ENCODE measurements at places on chromosomes 1 and 21. TPM values are rescaled to one million over a fixed set of nuclear protein-coding genes. Genes with fewer than 3 reads are reported as not detected.

Gene PLEKHG5
- total RNA-seq = 50.7 TPM

Gene EDARADD
- total RNA-seq = 16.6 TPM

Gene TFF3
- not detected for total RNA-seq

DNA sequence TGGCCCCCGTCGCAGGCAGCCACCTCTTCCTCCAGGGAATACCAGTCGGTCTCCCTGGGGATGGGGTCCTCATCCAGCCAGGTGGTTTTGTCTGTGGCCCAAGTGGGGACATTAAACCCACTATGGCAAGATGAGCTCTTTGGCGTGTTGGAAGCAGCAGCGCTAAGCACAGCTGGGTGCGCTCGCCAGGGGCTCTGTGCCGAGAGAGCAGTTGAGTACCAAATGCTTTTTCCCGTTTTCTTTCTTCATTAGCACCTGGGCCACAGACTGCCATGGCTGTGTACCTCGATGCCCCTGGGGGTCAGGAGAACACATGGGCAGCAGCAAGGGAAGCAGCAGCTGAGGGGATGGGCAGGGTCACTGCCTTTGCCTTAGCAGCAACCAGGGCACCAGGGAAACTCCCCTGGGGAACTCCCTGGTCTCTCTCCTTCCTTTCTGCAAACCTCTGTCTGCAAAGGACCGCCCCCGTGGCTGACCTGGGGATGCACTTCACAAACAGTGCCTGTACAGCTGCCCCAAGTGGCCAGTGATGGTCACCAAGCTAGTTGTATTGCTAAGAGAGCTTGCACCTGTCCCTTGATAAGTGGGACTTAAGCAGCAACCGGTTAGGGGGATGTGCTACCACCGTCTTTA lies 31.1 kb downstream of the EDARADD start:
- peaks cover 18% of the 10 kb centered on the region for H3K36me3 ChIP-seq
- no peak overlapping the region for H3K27ac ChIP-seq
- H3K4me1 ChIP-seq = no peaks in the 10 kb centered on the region
- no peaks in the 10 kb centered on the region for H3K27me3 ChIP-seq
- no peak for DNase-seq

GRCh38 chr1:29785137-29785527 lies 548.8 kb downstream of the PTPRU start:
- H3K4me1 ChIP-seq = no peaks in the 10 kb centered on the region
- H3K4me3 ChIP-seq = no peak overlapping the region

DNA sequence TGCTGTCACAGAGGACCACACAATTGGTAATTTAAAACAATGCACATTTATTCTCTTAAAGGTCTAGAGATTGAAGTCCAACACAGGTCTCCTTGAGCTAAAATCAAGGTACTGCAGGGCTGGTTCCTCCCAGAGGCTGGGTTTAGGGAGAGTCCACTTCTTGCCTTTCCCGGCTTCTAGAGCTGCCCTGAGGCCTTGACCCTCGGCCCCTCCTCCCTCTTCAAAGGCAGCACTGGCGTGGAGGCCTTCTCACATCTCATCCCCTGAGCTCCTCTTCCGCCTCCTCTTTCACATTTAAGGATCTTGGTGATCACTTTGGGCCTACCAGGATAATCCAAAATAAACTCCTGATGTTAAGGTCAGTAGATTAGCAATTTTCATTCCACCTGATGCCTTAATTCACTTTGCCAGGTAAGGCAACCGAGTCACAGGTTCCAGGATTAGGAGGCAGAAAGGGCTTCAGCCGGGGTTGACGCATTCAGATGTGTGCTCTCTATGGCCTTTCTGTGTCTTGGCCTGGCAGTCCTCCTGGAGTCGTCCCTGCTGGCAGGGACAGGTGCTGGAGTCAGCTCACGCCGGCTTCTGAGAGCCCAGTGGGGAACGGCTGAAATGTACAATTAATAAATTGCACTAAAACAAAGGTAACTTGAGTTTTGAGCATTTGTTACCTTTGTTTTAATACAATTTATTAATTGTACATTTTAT lies 61.2 kb upstream of the ABCG1 start:
- no peak overlapping the region for H3K4me3 ChIP-seq
- H3K4me1 ChIP-seq = peaks cover 14% of the 10 kb centered on the region
- no peak overlapping the region for H3K27ac ChIP-seq
- peak; percentile 14 for DNase-seq
- no peaks in the 10 kb centered on the region for H3K36me3 ChIP-seq

GRCh38 chr1:97767381-97767780 lies 153.5 kb downstream of the DPYD start:
- no peaks in the 10 kb centered on the region for H3K27me3 ChIP-seq
- no peak for DNase-seq
- H3K4me3 ChIP-seq = no peak overlapping the region
- peaks cover 2% of the 10 kb centered on the region for H3K4me1 ChIP-seq
- no peak overlapping the region for H3K27ac ChIP-seq
- peaks cover 3% of the 10 kb centered on the region for H3K36me3 ChIP-seq

- H3K27ac ChIP-seq = no peak overlapping the region
- no peaks in the 10 kb centered on the region for H3K36me3 ChIP-seq
- H3K27me3 ChIP-seq = no peaks in the 10 kb centered on the region
- DNase-seq = no peak
- H3K4me3 ChIP-seq = no peak overlapping the region
Observed at GRCh38 chr1:235628316-235629005, 21.1 kb downstream of the GNG4 start.

DNA sequence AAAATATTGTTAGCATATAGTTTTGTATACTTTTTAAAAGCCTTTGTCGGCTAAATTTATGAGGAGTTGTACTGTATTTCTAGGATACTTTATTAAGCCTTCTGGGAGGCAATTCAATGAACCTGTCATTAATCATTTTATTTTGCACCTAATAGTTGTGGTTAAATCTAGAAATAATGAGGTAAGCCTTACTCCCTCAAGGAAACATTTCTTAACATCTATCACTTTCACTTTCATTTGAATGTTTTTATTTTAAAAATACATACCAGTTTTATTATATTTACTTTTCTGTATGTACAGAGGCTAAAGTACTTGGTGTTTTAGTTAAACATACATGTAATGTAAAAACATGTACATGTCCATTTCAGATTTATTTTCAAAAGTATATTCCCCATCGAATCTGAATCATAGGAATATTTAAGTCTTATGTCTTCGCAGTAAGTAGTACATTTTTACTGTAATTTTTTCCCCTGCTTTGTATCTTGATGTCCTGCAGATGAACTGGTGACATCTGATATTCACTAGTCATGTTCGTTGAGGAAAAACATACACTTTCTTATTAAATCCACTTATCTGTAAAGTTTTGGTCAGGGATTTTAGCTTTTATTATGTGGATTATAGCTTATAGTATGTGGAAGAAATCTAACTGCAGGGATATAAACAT lies 82.8 kb downstream of the DISP1 start:
- H3K4me1 ChIP-seq = peaks cover 46% of the 10 kb centered on the region
- H3K27ac ChIP-seq = peak overlapping the region; percentile 95
- DNase-seq = no peak
- peak overlapping the region; percentile 45 for H3K4me3 ChIP-seq
- no peaks in the 10 kb centered on the region for H3K27me3 ChIP-seq

GRCh38 chr1:5189384-5189783 lies 535.0 kb downstream of the AJAP1 start:
- H3K27me3 ChIP-seq = peaks cover 10% of the 10 kb centered on the region
- no peak overlapping the region for H3K4me3 ChIP-seq
- H3K36me3 ChIP-seq = no peaks in the 10 kb centered on the region
- DNase-seq = no peak

GRCh38 chr1:101410048-101410878 lies 173.4 kb downstream of the S1PR1 start:
- H3K27me3 ChIP-seq = no peaks in the 10 kb centered on the region
- no peak overlapping the region for H3K4me3 ChIP-seq
- peaks cover 2% of the 10 kb centered on the region for H3K36me3 ChIP-seq
- peak overlapping the region; percentile 86 for H3K27ac ChIP-seq
- peaks cover 42% of the 10 kb centered on the region for H3K4me1 ChIP-seq
- DNase-seq = no peak
